Amniotic stem cell (primary cell): ENCODE measurements at places on chromosomes 7 and 10.

GRCh38 chr7:22061775-22062174, 116.1 kb upstream of the CDCA7L start:
- peak; percentile 52 for DNase-seq

GRCh38 chr7:95045236-95045923, 138.0 kb downstream of the PPP1R9A start:
- DNase-seq, result no peak

GRCh38 chr10:18429335-18429734, 222.1 kb downstream of the NSUN6 start:
- no peak for DNase-seq

DNA sequence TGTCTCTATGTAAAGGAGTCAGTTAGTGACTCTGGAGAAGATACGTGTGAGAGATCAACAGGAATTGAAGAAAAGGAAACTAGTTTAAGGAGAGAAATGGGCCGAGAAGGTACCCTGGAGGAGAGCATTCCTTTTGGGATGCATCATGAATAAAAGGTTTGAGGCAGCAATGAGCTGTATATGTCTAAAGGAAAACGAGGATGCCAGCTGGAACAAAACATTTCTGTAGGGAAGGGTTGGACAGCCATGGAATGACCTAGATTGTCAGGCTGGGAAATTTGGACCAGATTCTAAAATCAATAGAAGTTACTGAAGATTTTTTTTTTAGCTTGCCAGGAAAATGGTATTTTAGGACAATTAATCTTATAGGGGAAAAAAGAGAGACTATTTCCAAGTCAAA, 17.2 kb upstream of the MPP7 start:
- no peak for DNase-seq

- DNase-seq, result no peak
These were observed 6.2 kb upstream of the CREB3L2 start for GRCh38 chr7:138008019-138008587.

DNA sequence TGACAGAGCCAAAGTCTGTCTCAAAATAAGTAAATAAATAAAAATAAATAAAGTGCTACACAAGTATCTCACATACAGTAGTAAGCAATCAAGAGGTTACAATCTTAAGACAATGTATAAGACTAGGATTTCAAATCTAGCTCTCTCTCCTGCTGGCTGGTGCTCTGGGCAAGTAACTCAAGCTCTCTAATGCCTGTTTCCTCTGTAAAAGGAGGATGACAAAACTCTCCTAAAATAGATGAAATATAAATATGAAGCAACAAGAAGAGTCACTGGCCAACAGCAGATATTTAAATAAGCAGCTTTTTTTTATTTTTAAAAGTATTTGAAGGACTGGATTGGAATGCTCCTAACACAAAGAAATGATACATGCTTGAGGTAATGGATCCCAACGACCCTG, 7.2 kb downstream of the SFMBT2 start:
- no peak for DNase-seq

DNA sequence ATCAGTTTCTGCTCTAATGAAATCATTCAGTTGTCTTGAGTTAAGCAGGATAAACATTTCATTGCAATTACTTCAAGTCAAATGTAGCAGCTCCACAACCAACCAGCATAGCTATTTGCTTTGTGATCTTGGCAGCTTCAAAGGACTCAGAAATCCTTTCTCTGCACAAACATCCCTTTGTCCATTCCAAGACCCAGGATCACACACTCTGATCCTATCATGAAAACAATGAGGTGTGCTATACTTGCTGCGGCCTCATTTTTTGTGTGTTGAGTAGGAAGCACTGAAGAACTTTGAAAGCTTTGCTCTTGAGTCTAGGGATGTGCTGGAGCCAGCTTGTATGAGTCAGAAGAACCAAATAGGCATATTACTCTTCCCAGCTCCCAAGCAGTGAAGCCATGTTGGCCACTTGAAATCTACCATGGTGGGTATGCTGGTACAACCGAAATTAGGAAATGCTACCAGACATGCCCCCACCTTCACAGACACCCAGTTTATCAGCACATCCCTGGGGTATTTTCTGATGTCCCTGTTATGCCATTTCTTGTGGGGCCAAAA, 199.4 kb upstream of the PRSS58 start:
- DNase-seq, result no peak

DNA sequence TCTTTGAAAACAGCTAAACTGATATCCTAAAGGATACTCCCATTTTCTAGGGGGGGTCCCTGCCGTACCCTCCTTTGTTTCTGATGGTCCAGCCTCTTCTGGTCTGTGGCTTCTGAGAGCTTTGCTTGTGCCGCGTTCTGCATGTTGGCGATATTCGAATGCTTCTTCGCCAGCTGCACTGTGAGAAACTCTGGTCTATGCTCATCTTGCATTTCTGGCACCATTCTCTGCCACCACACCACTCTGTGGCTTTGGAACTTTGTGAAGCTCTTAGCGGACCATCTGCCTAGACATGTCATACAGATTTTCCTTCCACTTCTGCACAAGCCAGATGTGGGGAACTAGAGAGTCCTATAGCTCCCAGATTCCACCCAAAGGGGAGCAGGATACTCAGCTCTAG, 197.2 kb downstream of the REEP3 start:
- DNase-seq, result no peak

- peak; percentile 87 for DNase-seq
These were observed at the start of gene NUB1 for GRCh38 chr7:151341357-151342101. NUB1 (plus strand) TSS chr7:151341812; CDS start chr7:151345350, 3,538 bp downstream.

DNA sequence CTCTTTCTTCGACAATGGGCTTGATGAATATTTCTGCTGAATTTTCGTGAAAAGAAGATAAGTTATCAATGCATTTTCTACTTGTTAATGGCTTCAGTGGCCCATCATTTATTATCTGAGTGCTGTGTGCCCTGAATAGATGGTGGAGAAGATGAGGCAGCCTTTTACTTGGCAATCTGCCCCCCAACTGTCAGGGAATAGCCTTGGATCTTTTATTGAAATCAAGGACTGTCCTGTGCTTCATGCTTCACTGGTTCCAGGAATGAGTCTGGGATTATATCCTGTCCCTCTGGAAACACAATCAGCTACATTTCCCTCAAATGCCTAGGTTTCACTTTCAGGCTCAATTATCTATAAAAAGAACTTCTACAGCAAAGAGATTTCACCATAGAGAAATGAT, 75.9 kb upstream of the NXPH1 start:
- no peak for DNase-seq

DNA sequence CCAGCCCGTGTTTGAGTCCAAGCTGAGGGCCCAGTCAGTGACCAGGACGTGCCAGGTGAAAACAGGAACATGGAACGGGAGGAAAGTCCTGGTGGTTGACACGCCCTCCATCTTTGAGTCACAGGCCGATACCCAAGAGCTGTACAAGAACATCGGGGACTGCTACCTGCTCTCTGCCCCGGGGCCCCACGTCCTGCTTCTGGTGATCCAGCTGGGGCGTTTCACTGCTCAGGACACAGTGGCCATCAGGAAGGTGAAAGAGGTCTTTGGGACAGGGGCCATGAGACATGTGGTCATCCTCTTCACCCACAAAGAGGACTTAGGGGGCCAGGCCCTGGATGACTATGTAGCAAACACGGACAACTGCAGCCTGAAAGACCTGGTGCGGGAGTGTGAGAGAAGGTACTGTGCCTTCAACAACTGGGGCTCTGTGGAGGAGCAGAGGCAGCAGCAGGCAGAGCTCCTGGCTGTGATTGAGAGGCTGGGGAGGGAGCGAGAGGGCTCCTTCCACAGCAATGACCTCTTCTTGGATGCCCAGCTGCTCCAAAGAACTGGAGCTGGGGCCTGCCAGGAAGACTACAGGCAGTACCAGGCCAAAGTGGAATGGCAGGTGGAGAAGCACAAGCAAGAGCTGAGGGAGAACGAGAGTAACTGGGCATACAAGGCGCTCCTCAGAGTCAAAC, 5.2 kb downstream of the GIMAP5 start:
- DNase-seq, result no peak

DNA sequence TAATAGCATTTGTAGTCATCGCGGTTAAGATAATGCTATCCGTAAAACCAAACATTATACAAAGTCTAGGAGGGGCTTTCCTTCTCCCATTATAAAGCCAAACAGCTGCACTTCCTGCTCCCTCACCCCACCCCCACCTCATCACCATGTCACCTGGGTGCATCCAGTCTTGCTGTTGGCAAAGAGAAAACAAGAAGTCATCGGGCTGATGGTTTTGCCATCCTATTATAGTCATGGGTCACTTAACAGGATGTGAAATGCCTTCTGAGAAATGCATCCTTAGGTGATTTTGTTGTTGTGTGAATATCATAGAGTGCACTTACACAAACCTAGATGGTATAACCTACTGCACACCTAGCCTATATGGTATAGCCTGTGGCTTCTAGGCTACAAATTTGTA, 157.0 kb downstream of the BMPER start:
- no peak for DNase-seq

DNA sequence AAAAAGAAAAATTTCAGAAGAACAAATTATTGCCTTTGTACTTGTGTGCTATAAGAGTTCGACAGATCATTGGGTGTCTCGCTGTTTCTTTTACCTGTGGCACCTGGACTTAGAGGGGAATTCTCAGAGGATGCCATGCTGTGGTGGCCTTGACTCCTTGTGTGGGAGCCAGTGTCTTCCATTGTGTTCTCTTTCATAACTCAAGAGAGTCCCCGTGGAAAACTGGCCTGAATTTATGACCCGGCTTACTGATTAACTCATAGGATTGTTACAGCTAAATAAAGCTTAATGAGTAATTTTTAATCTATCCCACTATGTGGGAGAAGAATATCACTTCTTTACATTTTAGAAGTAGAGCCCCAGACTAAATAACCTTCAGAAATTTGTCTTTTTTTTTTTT, 54.5 kb downstream of the UBE3C start:
- DNase-seq, result no peak

GRCh38 chr7:98282703-98283102, 1.2 kb downstream of the BRI3 start:
- DNase-seq, result no peak

DNA sequence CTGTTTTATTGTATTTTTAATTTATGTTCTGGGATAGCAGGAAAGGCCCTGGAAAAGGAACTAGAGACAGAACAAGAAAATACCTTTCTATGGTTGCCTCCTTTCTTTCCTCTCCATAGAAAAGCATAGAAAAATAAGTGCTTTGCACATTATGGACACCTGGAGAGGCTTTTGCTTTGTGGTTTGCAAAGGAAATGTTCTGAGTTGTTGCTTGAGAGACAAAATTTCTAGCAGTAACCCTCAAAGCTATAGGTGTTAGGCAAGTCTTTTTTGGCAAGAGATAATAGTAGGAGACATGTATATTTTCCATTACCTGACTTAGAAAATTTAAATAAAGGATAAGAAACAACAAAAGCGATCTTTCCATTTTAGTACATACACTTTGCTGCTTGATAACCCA, 378.6 kb upstream of the PRKCQ start:
- no peak for DNase-seq

- no peak for DNase-seq
These were observed 192.3 kb downstream of the VTI1A start for GRCh38 chr10:112639298-112639697.

GRCh38 chr7:129017933-129018538, 36.9 kb downstream of the TNPO3 start:
- DNase-seq, result no peak

- DNase-seq, result no peak
These were observed 62.2 kb upstream of the TRIM8 start for GRCh38 chr10:102581981-102582580.

DNA sequence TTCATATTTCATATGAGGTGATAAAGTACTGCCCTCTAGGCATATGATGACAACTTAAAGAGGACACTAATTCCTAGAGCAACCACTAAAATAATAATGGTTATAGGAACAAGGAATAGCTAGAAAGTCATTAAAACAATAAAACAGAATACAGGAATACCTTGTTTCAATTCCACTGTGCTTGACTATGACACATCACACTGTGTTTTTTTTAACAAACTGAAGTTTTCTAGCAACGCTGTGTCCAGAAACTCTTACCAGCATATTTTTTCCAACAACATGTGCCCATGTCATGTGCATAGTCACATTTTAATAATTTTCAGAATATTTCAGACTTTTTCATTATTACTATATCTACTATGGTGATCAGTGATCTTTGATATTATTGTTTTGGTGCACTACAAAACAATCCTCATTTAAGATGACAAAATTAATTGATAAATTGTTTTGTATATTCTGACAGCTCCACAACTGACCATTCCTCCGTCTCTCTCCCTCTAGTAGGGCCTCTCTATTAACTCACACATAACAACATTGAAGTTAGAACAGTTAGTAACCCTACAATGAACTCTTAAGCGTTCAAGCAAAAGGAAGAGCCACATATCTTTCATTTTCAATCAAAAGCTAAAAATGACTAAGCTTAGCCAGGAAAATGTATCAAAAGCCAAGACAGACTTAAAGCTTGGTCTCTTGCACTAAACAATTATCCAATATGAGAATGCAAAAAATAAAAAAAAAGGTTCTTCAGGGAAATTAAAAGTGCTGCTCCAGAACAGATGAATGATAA, 85.8 kb downstream of the SNX13 start:
- no peak for DNase-seq

DNA sequence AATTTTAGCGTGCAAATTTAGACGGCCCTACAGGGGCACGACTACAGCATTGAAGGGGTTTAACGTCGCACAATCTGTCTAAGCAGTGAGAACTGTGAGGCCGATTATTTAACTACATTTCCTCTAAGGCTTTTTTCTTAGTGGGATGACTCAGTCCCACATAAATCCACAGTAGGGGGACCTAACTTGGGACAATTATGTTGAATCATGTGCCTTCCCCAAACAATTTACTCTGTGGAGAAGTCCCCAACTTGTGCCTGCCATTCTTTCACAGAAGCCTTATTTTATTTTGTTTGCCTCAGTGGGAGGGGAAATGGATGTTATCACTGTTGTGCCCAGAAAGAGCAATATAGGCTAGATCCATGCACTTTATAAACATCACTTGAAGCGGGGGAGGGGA, 80.3 kb upstream of the CDCA7L start:
- DNase-seq, result no peak

DNA sequence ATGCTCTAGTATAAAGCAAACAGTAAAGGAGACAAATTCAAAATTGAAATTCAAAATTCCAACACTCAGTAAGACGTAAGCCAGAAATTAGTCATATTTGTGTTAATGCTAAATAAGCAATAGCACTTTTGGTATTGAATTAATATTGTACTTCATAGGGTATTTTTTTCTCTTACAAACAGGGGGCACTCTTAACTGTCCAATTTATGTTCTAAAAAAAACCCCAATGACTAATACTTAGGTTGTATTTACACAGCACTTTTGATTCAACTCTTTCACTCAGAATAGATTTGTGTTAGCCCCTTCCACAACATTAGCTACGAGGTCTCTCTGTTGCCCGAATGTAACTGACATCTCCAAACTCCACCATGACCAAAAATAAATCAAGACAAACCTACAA, 284.9 kb upstream of the COBL start:
- DNase-seq, result no peak

DNA sequence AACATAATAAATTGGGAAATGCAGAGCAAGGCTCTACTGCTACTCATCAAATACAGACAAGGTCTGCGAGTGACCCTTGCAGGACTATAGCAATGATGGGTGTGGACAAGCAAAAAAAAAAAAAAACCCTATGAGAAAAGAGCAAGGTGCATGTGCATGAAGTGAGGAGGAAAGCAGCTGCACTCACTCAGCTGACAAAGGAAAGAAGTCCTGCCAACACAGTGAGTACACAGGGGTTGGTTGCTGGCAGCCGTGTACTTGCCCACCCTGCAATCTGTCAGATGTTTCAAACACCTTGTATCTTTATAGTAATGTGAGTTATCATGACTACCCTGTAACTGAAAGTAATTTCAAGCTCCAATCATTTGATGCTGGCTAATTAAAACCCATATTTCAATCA, 20.5 kb downstream of the CHCHD3 start:
- no peak for DNase-seq

GRCh38 chr7:7977774-7978173, 9.2 kb downstream of the GLCCI1 start:
- DNase-seq, result no peak

- DNase-seq, result no peak
These were observed 29.6 kb upstream of the AKR1C2 start for GRCh38 chr10:5033061-5033778.
